Stimulated activated CD4-positive, alpha-beta T cell treated with anti-CD3 and anti-CD28 coated beads, Interleukin-4, amount 100 ng/mL, for 1 hour (primary cell): ENCODE measurements at places on chromosomes 3 and 15.

DNA sequence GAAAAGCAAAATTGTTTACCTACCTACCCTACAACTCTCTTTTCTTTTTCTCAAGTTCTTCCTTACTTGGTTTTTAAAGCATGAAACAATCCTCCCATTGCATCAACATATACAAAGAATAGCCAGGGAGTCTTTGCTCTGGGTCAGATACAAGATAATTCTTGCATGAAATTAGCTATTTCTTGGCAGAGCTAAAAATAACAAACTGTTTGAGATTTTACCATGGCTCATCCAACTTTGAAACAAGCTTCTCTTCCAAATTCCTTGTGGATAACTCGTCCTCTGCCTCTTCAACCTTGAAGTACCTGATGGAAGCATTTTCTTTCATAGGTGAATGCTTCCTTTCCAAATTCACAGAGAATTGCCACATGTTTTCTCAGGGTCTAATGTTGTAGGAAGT lies 9.2 kb upstream of the CBLB start:
- DNase-seq: no peak

- DNase-seq: no peak
Measured at GRCh38 chr3:99562138-99562537, 76.3 kb upstream of the COL8A1 start.

- DNase-seq: no peak
Measured at GRCh38 chr3:75978686-75979085, 193.3 kb upstream of the ZNF717 start.

DNA sequence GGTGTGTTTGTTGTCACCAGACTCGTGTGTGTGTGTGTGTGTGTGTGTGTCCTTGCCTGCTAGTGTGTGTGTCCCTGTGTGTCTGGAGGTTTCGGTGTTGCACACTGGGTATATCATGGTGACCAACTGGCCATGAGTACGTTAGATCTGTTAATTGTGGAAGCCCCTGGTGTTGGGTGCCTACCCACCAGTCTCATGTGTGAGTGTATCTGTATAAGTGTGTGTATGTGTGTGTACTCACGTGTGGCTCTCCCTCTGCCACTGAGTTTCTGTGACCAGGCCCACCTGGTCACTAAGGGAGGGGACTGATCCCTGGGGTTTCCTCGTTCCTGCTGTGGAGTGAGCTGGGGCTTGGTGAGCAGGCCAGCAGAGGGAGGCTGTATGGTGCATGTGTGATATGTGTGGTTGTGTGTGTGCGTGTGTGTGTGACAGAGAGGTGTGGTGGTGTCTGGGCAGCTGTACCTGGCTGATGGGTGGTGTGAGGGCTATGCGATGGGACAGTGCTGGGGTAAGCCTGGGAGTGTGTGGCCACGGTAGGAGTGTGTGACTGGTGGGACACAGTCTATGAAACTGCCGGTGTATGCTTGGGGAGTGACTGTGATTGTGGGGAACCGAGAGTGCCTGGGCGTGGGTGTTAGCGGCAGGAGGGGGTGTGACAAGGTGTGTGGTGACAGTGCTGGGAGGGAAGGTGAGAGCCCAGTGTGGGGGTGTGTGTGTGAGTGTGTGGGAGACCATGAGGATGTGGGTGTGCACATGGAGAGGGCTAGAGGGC lies 1.8 kb downstream of the PRKCD start:
- peak; percentile 35 for DNase-seq

DNA sequence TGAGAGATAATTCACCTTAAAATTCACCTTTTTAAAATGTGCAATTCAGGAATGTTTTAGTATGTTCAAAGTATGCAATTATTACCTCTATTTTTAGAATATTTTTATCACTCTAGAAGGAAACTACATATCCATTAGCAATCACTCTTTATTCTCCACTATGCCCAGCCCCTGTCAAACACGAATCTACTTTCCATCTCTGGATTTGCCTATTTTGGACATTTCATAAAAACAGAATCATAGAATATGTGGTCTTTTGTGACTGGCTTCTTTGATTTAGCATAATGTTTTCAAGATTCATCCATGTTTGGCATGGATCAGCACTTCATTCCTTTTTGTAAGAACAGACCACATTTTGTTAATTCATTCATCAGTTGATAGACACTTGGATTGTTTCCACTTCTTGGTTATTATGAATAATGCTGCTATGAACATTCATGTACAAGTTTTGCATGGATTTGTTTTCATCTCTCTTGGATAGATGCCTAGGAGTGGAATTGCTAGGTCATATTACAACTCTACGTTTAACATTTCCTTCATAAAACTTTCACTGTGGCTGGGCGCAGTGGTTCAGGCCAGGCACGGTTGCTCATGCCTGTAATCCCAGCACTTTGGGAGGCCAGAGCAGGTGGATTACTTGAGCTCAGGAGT lies 12.7 kb downstream of the HMCES start:
- no peak for DNase-seq
